ENCODE measurements at places on chromosomes 7 and 10. TPM values are rescaled to one million over a fixed set of nuclear protein-coding genes. Genes with fewer than 3 reads are reported as not detected.

DNA sequence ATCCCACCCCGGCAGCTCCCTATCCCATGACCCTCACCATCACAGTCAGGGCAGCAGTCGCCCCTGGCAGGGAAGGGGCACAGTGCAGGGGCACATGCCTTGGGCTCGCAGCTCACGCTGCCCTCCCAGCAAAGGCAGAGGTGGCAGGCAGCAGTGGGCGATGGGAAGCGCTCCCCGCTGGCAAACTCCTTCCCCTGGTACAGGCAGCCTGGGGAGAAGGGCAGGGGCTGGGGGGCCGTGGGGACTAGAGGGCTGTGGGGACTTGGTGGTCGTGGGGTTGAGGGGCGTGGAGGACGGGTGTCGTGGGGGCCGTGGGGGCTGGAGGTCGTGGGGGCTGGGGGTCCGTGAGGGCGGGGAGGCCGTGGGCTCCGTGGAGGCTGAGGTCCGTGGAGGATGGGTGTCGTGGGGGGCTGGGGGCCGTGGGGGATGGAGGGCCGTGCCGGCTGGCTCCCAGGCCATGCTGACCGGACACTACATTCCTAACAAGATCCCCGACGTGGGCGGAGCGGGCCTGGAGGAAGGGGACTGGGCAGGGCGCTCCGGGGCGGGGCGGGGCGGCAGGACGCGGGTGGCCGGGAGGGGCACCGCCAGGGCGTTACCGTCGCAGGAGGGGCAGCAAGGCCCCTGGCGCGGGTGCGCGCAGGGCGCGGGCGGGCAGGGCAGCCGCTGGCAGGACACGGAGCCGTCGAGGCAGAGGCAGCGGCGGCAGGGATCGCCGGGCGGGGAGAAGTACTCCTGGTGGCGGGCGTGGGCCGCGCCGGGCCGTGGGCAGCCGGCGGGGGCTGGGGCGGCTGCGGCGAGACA, 20.0 kb downstream of the KCP start:
- DNase-seq = peak; percentile 79
- H3K27ac ChIP-seq = no peak overlapping the region
- peaks cover 15% of the 10 kb centered on the region for H3K4me1 ChIP-seq
- H3K4me3 ChIP-seq = peak overlapping the region; percentile 57
- H3K27me3 ChIP-seq = no peaks in the 10 kb centered on the region

The FXYD4 gene
- not detected for total RNA-seq

The OR6B1 gene
- total RNA-seq = not detected

The IGF2BP3 gene
- total RNA-seq = 111 TPM

DNA sequence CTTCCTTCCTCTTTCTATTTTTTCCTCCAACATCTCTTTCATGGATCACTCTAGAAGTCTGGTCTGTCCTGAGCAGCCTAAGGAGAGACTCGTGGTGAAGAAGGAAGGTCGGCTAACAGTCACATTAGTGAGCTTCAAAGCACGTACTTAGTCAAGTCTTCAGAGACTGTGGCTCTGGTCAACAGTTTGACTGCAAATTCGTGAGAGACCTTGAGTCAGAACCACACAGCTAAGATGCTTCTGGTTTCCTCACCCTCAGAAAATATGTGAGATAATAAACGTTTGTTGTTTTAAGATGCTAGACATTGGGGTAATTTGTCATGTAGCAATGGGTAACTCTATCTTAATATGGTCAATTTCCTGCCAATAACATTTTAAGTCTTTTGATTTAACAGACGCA, 126.2 kb upstream of the LRRN3 start:
- DNase-seq = no peak
- H3K27me3 ChIP-seq = no peaks in the 10 kb centered on the region
- no peaks in the 10 kb centered on the region for H3K4me1 ChIP-seq
- no peak overlapping the region for H3K4me3 ChIP-seq
- H3K27ac ChIP-seq = no peak overlapping the region

The COPS6 gene
- total RNA-seq = 97.1 TPM

The EN2 gene
- total RNA-seq = 3.2 TPM

DNA sequence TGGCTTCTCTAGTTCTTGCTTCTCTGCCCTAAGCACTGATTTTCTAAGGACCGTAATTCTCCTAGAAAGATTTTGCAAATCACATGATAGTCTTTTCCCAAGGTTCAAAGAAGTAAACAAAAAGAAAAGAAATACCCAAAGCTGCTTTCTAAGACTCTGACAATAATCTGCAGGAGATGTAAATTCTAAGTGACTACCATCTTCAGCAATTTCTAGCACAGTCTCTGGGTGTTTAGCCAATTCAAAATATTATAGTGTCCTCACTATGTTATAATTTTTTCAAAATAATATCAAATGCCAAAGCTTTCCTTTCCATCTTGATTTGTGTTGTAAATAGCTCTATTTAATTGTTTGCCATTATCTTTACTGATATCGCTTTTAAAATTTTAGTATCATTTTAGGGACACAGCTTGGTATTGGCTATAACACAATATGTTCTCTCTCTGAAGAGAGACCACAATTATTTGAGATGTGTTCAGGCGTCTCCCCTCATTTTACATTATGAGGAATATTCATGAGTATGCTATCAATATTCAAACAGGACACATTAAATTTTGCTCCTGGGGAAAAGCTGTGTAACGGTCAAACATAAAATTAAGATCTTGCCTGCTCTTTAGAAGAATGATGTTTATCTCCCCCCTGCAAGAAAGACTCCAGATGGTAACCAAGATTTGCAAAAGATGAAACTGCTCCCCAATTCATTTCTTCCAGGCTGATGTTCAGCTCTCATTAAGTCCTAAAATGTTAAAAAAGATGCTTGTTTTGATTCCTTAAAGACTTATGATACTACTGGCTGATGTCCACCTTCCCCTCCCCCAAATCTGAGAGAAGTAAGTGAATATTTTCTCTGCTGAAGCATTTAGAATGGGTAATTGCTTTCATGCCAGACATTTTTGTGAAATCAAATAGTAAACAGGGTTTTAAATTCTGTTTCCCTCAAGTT, 191.9 kb upstream of the WDR11 start:
- H3K27me3 ChIP-seq = peaks cover 21% of the 10 kb centered on the region
- no peak overlapping the region for H3K4me3 ChIP-seq
- no peak overlapping the region for H3K27ac ChIP-seq
- H3K36me3 ChIP-seq = no peaks in the 10 kb centered on the region

The GSTO2 gene
- 26.7 TPM for total RNA-seq

DNA sequence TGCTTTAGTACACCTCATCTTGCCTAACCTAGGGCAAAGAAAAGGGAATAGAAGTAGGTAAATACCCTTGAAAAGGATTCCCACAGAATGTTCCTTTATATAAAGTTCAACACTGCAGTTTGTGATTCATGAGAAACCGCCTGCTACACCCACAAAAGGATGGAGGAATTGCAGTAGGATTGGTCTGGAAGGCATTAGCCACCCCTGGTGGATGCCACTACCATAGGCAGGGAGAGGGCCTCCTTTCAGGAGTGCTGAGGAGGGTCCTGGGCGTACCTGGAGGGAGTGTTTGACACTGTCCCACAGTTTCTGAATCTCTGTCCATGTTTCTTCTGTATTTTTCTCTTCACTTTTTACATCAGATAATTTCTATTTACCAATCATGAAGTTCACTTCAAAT, 221.8 kb upstream of the TMEM72 start:
- no peaks in the 10 kb centered on the region for H3K27me3 ChIP-seq
- H3K4me1 ChIP-seq = no peaks in the 10 kb centered on the region
- DNase-seq = no peak
- H3K36me3 ChIP-seq = no peaks in the 10 kb centered on the region
- H3K27ac ChIP-seq = no peak overlapping the region

Data from Calu3 (cell line).